Diencephalon (tissue), 1 donor: ENCODE measurements at places on chromosomes 13 and 19. TPM values are rescaled to one million over a fixed set of nuclear protein-coding genes. Genes with fewer than 3 reads are reported as not detected.

The KIR3DL2 gene
- not detected for total RNA-seq

The VSIG10L gene
- 1.6 TPM for total RNA-seq

The OR7D2 gene
- total RNA-seq = not detected

The ATP7B gene
- 13.1 TPM for total RNA-seq

The FLT3LG gene
- 0.69 TPM for total RNA-seq

The C3 gene
- 63.9 TPM for total RNA-seq

The ZNF468 gene
- total RNA-seq = 37.6 TPM

The TMPRSS9 gene
- 0.23 TPM for total RNA-seq

The GPR183 gene
- 3.2 TPM for total RNA-seq

The ZNF525 gene
- 20.5 TPM for total RNA-seq

The MCEMP1 gene
- total RNA-seq = not detected
